CD4-positive, alpha-beta T cell treated with Interleukin-12 subunit alpha and Interleukin-12 subunit beta, for 1 hour (primary cell): ENCODE measurements at places on chromosomes 7 and 10.

DNA sequence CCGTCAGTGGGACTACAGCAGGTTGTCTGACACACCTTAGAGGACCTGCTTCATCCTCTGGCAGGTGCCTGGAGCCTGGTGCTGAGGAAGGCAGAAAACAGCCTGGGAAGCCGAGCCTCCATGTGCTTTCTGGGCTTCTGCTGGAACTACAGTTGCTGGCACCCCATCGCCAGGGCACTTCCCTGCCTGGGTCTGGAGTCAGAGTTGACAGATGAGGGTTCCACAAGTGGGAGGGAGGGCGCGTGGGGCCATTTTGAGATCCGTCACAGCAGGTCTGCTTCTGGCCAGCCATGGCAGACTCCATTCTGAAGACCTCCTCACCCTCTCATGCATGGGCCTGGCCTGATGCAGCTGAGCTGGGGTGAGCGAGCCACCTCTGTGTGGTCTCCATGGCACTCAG, 33.2 kb upstream of the TCERG1L start:
- no peak for DNase-seq

GRCh38 chr7:82128546-82128945, 315.0 kb downstream of the CACNA2D1 start:
- no peak for DNase-seq

- no peak for DNase-seq
Observed at GRCh38 chr7:114140561-114140960, 221.8 kb upstream of the PPP1R3A start.

GRCh38 chr7:127886248-127886647, 145.0 kb downstream of the LRRC4 start:
- DNase-seq: no peak

DNA sequence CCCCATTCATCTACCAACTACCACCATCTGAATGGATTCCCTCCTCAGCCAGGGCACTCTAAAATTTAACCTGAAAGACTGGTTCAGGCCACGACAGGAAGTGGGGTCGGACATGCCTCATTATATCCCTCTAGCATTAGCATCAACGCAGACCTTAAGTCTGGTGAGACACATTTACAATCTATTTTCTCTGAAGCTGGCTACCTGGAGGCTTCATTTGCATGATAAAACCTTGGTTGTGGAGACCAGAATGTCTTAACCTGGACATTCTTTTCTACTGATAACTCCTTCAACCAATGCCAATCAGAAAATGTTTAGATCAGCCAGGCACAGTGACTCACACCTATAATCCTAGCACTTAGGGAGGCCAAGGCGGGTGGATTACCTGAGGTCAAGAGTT, 42.3 kb downstream of the SVOPL start:
- no peak for DNase-seq

DNA sequence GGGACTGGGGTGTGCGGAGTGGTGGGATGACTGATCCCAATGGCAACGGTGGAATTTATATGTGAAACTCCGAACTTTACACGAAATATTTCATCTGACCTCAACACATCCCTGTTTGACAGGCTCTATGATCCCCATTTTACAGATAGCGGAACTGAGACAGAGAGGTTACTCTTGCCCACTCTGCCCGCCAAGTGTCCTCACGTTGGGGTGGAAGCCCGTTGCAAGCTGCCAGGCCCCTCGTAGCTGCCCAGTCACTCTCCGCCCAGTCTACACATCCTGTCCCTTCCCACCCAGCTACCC, 397 bp upstream of the NFE2L3 start:
- DNase-seq: no peak

DNA sequence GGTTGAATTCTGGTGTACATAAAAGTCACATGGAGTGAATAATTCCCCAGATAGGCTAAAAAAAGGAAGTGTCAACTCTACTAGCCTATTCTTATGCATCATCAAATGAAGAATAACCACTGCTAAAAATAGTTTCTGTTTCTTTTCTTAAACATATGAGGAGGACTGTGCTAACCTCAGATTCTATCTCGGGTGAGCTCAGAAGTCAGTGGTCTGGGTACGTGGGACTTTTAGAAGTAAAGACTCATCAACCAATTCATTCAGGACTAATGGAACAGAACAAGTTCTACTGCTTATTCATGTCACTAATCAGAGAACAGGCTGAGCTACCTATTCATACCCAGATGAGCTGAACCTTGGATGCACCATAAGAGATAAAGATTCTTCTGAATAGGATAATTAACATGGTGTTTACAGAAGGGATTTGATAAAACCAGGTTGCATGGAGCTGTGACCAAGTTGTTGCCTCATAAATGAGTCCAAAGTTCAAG, 9.5 kb upstream of the ASAH2 start:
- DNase-seq: peak; percentile 16

DNA sequence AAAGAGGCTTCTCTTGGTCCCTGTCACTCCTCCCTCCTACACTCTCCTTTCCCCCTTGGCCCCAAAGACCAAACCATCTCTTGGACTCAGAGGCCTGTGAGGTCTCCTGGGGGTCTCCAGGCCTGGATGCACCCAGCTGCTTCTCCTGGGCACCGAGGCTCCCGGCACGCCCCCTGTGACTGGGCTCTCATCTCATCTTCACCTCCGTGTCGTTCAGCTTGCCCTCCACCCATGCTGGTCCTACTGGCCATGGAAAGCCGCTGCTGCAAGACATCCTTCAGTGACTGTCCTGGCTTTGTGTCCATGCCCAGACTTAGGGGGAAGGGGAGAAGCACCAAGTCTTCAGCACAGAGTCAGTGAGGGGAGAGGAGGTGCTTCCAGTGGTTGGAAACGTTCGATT, 141.4 kb upstream of the RET start:
- no peak for DNase-seq

DNA sequence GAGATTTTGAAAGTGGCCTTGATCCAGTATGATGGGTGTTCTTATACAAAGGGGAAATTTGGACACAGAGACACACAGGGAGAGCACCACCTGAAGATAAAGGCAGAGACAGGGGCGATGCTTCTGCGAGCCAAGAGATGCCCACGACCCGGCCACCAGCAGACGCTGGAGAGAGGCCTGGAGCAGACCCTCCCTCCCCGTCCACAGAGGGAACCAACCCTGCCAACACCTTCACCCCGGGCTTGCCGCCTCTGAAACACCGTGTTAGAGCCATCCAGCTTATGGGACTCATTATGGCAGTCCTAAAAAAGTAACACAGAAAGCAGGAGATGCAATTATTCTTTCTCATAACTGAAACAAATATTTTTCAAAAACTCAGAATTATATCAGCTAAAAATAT, 303.3 kb upstream of the SHH start:
- no peak for DNase-seq

GRCh38 chr10:68989317-68989990, 851 bp downstream of the KIFBP start:
- DNase-seq: no peak

DNA sequence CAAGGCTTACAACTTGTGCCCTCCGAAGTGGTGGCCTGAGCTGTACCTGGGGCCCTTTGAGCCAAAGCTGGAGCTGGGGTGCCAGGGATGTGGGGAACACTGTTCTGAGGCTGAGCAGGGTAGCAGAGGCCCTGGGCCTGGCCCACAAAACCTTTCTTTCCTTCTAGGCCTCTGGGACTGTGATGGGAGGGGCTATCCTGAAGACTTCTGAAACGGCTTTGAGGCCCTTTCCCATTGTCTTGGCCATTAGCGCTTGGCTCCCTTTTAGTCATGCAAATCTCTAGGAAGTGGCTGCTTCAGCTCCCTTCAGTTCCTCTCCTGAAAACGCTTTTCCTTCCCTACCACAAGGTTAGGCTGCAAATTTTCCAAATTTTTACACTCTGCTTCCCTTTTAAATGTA, 16.8 kb upstream of the CRYGN start:
- no peak for DNase-seq

- no peak for DNase-seq
Observed at GRCh38 chr10:33815776-33816175, 481.3 kb upstream of the NRP1 start.

DNA sequence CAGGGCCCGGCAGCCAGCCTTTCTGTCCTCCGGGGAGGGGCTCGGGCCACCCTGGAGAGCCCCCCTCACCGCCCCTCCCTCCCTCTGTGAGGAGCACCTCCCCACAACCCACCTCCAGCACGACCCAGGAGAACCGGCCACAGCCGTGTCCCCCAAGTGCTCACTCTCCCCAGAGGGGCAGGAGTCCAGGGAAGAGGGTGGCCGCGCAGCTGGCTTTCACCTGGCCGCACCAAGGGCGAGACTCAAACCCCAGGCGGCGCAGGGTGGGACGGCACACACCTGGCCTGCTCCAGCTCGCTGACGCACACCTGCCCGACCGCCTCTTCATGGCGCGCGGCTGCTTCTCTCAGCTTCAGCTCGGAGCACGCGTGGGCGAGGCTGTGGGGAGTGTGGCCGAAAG, 73.4 kb downstream of the CFAP46 start:
- no peak for DNase-seq

DNA sequence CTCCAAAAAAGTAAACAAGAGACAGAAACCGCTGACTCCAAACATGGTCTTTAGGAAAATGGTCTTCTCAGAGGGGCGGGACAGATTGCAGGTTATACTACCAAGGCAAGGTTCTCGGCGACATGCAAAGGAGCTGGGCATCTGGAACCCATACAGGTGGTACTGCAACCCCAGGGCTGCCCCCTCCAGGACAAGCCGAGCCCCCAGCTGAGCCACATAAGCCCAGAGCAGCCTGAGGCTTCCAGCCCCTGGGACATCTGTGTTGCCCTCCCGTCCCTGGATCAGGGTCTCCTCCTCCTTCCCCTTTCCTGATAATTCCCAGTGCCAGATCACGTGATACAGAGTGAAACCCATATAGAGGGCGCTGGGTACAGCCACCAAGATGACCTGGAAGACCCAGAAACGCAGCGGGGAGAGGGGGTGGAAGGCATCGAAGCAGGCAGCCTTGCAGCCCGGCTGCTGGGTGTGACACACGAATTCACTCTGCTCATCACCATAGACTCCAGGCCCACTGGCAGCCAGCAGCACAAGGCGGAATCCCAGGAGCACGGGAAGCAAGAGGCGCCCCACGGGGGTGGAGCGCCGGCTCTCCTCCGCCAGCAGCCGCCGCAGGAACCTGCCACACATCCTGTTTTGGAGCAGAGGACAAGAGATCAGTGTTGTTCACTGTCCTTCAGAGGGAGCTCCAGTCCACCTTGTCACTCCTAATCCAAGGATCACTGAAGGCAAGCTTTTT, at the start of gene GJC3:
Gene GJC3, minus strand, starts transcription at position 627 of the 736 bp plus-strand sequence. Its CDS starts 0 bp downstream, at position 627.
- peak; percentile 49 for DNase-seq

GRCh38 chr7:155122831-155123230, 52.7 kb downstream of the HTR5A start:
- DNase-seq: no peak

DNA sequence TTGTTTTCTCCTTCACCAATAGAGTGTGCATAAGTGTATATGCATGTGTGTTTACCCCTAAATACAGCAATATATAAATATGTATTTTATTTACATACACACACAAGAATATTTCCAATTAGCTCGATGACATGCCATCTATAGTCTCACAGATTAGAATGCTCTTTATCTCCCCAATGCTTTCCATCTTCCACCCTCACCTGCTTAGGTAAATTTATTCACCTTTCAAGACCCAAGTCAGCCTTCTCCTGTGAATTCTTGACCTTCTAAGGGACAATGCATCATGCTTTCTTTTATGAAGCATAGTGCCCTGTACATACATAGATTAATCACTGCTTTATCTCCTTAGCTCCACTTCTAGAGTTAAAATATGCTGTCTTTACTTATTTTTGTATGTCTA, 49.7 kb downstream of the SEMA3A start:
- no peak for DNase-seq

GRCh38 chr7:148991536-148991935, 36.8 kb downstream of the PDIA4 start:
- no peak for DNase-seq

- DNase-seq: no peak
Observed at GRCh38 chr7:44548893-44549292, 7.8 kb upstream of the NPC1L1 start.
